Esophagus squamous epithelium (tissue), 5 donors: ENCODE measurements at places on chromosomes 13 and 19.

DNA sequence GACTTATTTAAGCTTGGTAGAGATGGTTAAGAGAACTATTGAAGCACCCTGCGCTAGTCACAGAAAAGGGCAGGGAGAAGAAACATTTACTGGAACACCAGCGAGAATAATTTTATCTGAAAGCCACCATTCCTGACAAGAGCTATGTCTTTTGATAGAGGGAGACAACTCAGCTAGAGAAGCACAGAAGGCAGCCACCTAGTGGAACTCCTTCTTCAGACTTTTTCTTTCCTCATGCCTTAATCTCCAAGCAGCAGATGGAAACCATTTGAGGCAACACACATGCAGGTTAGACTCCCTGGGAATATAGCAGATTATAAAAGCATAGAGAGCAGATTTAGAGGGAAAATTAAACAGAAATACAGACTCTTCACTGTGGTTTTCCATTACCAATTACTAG lies 813.4 kb downstream of the SLITRK6 start:
- no peak for DNase-seq

DNA sequence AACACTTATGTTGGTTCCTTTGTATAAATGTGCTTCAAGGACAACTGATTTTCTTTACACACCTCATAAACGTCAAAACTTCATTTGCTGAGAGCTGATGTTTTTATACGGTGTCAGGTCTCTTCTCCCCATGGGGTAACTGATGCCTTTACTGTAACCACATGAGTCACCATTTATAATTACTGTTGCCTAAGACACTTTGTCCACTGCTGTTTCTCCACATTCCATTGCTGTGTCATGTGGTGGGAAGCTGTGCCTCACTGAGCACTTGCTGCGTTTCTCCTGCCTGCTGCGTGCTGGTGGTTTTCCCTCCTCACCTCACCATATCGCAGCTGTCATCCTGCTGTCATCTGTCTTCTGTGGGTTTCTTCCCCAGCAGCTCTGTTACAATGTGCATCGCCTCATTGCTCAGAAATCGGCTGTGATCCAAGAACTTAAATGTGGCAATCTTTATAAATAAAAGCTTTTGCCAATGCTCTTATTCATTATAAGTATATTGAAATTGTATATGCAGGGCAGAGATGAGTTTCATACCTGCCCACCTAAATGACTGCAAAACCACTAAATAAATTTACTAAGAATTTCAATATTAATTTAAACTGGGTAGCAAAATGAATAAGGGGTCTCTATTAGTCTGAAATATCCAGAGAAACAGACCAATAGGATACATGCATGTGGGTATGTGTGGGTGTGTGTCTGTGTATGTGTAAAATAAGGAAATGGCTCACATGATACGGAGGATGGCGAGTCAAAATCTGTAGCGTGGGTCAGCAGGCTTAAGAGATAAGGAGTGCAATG lies 547.0 kb upstream of the SLITRK5 start:
- DNase-seq = no peak

DNA sequence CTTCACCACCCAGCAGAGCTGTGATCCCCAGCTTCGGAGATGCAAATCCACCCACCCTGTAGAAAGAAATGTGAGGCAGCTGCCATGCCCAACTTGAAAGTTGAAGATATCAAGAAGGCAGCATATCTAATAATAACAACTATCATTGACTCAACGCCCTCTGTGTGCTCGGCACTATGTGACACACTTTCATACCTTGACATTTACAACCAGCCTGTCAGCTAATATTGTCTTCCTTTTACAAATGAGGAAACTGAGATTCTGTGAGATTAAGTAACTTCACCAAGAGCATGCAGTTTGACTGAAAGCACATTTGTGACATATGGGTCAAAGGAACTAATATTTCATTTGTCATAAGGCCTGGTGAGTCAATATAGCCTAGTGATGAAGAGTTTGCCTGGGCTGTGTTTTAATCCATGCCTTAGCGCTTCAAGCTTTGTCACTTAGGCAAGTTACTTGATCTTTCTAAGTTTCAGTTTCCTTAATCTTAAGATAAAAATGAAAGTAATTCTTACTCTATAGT lies 137.0 kb downstream of the FLT1 start:
- no peak for DNase-seq

- DNase-seq = no peak
These were observed 89.0 kb upstream of the SLC7A1 start for GRCh38 chr13:29684441-29684840.

GRCh38 chr13:85313761-85314503 lies 485.3 kb downstream of the SLITRK6 start:
- no peak for DNase-seq

DNA sequence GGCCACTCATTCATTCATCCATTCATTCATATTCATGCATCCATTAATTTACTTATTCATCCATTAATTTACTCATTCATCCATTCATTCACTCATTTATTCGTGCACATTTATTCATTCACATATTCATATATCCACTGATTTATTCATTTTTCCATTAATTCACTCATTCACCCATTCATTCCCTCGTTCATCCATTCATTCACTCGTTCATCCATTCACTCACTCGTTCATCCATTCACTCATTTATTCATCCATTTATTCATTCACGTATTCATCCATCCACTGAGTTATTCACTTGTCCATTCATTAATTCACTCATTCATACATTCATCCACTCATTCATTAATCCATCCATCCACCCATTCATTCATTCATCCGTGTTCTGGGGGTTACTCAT lies 35.8 kb upstream of the OLFM2 start:
- no peak for DNase-seq

GRCh38 chr19:41619018-41619556 lies 7.8 kb downstream of the CEACAM4 start:
- no peak for DNase-seq

DNA sequence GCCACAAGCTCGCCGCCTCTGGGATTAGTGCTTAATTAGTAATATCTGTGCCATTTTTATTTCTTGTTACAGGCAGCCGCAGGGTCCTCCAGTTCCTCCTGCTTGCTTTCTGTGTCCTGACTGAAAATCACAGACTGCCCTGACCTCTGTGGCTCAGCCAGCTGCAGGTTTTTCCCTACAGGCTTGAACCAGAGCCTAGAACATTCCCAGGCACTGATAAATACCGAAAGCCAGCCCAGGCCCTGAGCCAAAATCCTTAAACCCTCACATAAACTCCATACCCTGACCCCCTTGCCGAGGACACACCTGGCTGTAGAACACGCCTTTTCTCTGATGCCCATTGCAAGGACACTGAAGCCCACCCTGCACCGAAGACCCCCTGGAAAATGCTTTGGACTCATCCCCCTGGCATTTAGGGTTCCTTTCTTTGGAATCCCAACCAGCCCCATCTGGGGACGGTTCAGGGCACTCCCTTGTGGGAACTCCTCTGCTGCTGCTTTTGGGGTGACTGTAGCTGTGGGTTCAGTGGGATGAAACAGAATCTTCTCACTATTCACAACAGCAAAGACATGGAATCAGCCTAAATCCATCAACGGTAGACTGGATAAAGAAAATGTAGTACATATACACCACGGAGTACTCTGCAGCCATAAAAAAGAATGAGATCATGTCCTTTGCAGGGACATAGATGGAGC lies 15.5 kb downstream of the DPP9 start:
- no peak for DNase-seq

GRCh38 chr13:48125794-48126228 lies 30.9 kb upstream of the MED4 start:
- DNase-seq = no peak

DNA sequence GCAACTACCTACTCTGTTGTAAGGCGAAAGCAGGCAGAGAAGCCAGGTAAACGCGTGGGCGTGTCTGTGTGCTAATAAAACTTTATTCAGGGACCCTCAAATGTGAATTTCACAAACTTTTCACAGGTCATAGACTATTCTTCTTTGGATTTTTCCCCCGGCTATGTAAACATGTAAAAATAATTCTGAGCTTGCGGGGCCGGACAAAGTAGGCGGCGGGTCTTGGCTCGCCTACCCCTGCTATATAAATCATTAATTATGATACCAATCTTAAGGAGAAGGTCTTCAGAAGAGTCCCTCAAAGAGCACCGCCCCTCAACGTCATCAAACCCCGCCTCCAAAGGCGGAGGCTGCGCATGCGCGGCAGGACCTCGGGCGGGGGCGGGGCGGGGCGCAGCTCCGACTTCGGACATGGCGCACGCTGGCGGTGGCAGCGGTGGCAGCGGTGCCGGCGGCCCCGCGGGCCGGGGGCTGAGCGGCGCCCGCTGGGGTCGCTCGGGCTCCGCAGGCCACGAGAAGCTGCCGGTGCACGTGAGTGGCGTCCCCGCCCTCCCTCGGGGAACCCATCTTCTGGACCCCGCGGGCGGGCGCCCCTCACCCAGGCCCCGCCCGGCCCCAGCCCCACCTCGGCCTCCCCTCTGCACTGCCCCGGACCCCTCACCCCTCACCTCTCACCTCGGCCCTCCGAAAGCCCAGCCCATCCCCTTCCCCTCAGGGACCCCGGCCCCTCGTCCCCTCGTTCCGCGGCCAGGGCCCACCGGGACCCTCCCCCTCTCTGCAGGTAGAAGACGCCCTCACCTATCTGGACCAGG lies at the start of gene SIN3B:
SIN3B (plus strand) TSS at position 389 of the 812 bp plus-strand sequence; CDS start at position 412, 23 bp downstream.
- DNase-seq = no peak

DNA sequence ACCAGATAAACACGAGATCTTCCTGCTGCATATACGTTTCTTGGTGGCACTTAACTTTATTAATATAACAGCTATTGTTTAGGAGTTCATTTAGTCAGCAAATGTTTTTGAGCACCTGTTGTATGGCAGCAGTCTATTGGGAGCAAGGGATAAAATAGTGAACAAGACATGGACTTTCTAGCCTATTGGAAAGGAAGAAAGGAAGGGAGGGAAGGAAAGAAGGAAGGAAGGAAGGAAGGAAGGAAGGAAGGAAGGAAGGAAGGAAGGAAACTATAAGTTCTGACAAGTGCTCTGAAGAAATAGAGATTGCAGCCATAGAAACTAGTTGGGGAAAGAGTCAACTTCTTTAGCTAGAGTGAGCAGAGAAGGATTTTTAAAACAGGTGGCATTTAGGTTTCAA lies 149.1 kb upstream of the STARD13 start:
- DNase-seq = no peak

DNA sequence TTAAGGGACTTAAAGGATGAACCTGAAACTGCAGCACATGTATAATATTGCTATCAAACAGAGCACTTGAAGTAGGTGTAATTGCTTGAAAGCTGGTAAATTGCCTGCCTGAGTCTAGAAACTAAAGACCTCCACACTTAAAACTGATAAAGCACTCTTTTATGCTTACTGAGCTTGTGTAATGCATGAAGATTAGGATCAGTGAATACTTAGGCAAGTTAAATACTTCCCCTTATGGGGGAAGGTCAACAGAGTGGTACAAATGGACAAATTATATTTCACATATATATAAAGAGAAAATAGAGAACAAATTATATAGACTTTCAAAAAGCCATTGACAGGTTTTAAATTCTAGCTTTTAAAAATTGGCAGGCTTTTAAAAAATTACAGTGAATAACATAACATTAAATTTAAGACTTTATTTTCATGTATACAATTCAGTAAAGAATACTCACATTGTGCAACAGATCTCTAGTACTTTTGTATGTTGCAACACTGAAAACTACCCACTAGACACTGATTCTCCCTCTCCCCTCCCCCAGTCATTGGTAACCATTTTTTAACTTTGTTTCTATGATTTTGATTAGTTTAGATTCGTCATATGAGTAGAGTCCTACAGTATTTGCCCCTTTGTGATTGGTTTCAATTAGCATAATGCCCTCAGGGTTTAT lies 23.9 kb downstream of the PIBF1 start:
- no peak for DNase-seq

GRCh38 chr13:109366525-109366924 lies 419.9 kb downstream of the IRS2 start:
- no peak for DNase-seq

DNA sequence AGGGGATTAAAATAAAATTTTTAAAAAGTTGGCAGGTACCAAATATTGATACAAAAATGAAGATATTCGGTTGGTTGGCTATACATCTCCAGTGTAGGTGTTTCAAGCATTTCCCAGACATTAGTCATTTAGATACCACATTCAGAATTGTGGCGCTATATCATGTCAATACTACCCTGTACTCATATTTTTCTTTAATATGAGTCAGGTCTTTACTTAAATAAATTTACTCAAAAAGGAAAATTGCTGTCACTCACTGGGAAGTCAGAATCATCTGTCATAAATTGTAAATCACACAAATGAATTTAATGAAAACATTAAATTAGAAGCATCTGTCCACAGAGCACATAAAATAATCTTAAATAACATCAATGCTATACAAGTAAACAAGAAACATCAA lies 134.2 kb downstream of the TSHZ3 start:
- no peak for DNase-seq

DNA sequence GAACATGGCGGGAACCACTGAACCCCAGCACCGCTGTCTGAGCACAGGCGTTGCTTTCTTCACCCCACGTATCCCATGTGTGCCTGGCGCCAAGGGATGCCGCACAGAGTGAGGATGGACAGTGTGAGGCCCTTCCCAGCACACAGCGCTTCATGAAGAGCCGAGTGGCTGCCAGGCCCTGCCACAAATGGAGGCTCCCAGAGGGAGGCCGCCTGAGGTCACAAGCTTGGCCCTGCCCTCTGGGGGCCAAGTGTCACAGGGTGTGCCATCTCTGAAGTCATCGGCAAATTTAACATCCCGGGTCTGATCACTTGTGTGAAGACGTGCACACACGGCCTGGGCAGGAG lies 24.4 kb downstream of the MPND start:
- no peak for DNase-seq

- no peak for DNase-seq
These were observed 14.1 kb downstream of the PROSER1 start for GRCh38 chr13:39023761-39024160.

DNA sequence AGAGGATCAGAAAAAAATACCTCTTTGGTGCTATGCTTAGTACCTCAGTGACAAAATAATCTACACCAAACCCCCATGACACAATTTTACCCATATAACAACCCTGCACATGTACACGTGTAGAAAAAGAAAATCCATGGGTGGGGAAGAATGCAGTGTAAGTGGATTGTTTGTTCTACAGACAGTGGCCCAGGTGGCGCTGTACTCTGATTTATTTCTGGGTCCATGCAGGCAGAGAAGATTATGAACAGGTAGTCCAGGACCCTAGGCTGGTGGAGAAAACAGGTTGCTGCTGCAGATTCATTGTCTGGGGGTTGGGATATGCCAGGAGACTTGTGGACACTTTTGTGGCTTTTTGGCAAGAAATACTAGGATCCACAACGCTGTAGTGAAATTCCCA lies 9.1 kb downstream of the ZNF100 start:
- no peak for DNase-seq

DNA sequence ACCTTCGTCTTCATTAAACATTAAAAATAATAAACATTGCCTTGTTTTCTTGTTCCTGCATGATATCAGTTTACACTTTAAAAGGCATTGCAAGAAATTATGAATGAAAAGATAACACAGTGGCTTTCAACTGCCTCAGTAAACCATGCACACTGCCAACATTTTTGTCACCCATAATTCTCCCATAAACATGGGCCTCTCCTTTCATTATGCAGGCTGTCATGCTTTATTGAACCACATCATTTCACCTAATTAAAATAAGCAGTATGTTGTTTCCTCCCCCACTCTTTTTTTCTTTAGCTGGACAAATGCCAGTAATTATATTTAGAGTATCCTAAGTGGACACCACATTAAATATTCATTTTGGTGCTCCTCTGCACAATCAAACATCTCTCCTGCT lies 1566.5 kb upstream of the SLC10A2 start:
- DNase-seq = no peak
